ENCODE measurements at places on chromosomes 7 and 10.

- DNase-seq, result no peak
Observed at GRCh38 chr7:11811709-11812108, 20.3 kb downstream of the THSD7A start.

DNA sequence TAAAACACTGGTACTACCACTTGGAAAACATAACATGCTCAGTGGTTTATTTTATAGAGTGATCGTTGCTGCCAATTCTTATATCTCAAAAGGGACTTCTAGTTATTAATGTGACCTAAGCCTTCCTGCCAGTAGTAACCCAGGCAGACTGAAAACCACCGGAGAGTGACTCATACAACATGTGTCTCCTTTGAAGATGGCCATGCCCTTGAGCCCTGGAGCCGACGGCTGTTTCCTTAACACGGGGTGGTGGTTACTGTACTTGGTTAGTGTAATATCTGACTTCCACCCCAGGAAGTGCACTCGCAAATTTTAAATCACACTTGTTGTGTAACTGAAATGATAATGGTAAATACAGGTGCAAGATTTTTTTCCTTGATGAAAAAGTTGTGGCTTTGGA, 30.5 kb downstream of the JAKMIP3 start:
- DNase-seq, result no peak

DNA sequence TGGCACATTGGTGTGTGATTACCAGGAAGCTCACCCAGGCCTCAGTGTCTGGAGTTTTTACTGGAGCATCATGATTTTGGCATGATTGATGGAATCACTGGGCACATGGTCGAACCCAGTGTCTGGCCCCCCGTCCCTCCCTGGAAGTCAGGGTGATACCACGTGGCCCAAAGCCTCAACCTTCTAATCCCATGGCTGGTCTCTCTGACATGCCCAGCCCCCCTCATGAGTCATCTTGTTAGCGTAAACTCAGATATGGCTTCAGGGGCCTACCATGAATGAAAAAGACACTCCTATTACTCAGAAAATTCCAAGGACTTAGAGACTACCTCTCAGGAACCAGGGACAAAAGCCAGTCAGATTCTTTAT, 109.3 kb downstream of the GRK5 start:
- no peak for DNase-seq

DNA sequence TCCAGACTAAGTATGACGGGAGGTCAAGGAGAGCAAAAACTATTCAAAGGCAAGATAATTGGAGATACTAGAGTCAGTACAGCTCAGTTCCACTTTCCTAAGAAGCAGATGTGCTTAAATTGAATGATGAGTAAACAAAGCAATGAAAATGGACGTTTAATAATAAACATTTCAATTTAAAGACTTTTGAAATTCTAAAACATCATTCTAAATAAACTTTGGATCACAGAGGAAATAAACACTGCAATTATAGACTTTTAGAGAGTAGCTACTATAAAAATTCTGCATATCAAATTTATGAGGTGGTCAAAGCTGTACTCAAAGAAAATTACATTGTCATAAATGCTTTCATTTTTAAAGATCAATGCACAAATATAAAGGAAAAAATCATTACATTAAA, 418.3 kb downstream of the GPAM start:
- DNase-seq, result no peak

- no peak for DNase-seq
Observed at GRCh38 chr10:110901954-110902819, 16.8 kb downstream of the BBIP1 start.

- no peak for DNase-seq
Observed at GRCh38 chr10:76354212-76354738, 922.9 kb downstream of the LRMDA start.

- DNase-seq, result no peak
Observed at GRCh38 chr7:69246758-69247157, 351.5 kb upstream of the AUTS2 start.

DNA sequence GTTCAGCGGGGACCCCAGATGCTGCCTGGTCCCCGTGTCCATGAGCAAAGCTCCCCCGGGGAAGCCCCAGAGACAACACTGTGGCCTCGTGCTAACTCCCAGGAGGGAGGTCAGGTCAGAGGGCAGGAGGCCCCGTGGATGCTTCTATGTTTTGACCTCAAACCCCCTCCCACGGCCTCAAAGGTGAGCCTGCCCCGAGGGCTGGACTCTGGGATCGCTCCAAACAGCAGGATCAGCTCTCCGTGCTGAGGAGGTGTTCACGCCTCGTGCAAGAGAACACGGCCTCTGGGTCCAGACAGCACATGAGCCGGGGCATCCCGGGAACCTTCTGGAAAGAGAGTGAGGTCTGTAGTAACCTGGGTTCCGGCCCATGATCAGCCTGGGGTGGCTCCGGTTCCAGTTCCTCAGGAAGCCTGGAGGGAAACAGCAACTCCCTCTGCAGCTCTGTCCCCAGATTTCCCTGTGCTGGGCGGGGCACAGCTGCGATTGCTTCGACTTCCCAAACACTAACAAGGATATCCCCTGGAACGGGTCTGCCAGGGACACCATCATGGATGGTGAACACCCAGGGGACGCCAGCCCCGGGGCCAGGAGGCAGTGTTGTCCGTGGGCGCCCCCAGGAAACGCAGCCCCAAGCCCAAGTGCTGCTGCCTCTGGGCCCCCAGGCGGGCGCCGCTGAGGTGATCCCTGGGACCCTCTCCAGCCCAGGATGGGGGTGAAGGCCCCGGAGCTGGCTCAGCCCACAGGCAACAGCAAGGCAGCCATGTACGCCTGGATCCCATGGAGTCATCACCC, 18.0 kb upstream of the INPP5A start:
- no peak for DNase-seq

- DNase-seq, result no peak
Observed at GRCh38 chr7:33773053-33773452, 132.3 kb upstream of the BMPER start.

DNA sequence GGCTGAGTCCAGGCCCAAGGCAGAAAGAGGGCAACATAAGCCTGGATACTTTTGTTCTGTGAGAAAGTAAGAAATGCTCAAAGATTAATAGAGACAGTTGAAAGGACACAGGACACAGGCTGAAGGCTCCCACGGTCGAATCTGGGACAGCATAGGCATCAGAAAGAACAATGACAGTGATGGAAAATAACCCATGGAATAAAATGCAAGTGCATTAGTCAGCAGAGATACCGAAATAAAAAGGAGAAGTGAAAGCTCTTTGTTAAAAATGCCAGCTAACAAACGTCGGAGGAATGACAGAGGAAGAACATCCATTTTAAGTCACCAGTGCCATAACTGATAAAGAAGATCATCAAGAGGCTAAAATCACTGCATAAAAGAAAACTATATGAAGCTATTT, 19.6 kb upstream of the AGAP5 start:
- no peak for DNase-seq

GRCh38 chr10:67725567-67725966, 29.6 kb upstream of the CTNNA3 start:
- no peak for DNase-seq

- no peak for DNase-seq
Observed at GRCh38 chr7:109984729-109985128, 1106.2 kb upstream of the LRRN3 start.

GRCh38 chr7:153840861-153841260, 211.3 kb upstream of the DPP6 start:
- no peak for DNase-seq

- no peak for DNase-seq
Observed at GRCh38 chr7:149179241-149179640, 16.1 kb upstream of the ZNF282 start.

DNA sequence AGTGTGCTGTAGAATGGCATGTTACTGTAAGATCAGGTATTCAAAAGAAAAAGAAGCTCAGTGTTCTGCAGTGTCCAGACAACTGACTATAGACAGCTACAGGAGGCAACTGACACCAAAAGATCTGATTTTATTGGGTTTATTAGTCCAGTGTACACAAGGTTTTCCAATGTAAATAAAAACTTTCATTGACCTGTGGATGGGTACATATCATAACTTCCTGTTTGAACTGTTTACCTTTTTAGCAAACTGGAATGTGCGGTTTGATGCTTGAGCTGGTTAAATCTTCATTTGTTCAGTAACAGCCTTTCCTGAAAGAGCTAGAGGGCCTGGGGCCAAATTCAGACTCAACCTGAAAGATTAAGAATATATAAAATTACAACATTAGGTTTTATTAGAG, 172.6 kb upstream of the SP8 start:
- no peak for DNase-seq

GRCh38 chr7:133869556-133869955, 257.6 kb upstream of the LRGUK start:
- no peak for DNase-seq

DNA sequence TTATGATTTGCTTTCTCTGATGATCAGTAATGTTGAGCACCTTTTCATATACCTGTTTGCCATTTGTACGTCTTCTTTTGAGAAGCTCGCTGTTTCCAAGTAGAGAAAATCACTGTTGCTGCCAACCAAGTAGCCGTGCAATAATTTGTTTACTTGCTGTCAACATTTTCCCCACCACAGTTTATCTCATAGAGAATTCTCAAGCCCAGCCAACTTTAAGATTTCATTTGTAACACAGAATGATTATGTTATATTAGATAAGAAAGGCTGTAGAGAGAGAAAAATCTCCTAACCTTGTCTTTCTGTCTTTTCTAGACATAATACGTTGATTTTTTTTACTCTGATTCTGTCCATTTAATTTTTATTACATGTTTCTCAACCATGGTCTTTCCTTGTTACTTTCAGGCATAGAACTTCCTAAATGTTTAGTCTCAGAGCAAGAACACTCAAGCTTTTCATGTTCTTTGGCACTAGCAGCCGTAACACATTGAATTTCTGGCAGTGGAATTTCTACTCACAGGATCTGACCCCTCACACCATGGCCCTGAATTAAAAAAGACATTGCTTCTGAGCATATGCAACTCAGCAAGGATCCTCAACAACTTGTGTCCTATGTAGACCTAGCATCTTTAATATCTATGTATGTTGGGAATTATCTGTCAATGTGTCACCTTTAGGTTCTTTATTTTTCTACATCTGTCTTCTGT, 23.1 kb downstream of the RPA3 start:
- no peak for DNase-seq

DNA sequence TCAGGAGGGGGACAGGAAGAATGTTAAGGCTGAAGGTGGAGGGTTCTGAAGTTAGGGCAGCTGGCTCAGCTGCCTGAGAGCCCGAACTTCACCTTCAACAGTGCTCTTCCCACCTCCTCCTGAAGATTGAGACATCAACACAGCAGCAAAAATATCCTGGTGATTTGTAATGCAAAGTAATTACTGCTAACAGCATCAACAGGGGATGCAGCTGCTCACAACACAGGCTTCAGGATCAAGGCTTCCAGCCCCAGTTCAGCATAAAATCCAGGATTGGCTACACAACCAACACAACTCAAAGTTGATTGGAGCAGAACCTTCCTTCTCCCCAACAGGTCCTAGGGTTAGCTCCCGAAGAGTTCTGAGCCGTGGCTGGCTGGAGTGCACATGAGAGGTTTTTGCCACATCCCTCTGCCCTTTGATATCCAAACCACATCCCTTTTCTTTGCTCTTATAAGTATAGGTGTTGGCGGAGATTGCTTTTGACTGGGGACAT, 242.4 kb downstream of the KIAA1217 start:
- no peak for DNase-seq

DNA sequence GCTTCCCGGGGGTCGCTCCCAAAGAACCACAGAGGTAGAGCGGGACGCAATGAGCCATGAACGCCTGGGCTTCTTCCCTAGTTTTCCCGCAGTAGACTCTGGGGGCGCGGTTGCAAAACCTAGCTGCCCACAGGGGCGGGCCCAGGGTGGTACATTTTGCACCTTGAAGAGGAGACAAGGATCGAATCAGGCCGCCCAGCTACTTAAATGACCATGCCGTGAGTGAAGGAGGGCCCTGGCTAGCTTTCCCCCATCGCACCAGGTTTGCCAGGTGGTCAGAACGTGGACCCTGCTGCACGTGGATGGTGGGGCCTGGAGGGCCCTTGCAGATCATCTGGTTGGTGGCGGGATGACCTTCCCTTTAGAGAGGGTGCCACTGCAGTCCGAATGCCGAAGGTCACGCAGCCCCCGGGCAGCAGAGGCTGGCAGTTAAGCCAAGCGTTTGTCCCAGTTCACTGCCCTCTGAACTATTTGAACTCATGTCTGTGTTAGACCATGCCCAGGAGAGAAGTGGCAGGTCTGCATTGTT, 604 bp upstream of the SHTN1 start:
- no peak for DNase-seq

- no peak for DNase-seq
Observed at GRCh38 chr7:27929127-27929526, 189.2 kb downstream of the TAX1BP1 start.

DNA sequence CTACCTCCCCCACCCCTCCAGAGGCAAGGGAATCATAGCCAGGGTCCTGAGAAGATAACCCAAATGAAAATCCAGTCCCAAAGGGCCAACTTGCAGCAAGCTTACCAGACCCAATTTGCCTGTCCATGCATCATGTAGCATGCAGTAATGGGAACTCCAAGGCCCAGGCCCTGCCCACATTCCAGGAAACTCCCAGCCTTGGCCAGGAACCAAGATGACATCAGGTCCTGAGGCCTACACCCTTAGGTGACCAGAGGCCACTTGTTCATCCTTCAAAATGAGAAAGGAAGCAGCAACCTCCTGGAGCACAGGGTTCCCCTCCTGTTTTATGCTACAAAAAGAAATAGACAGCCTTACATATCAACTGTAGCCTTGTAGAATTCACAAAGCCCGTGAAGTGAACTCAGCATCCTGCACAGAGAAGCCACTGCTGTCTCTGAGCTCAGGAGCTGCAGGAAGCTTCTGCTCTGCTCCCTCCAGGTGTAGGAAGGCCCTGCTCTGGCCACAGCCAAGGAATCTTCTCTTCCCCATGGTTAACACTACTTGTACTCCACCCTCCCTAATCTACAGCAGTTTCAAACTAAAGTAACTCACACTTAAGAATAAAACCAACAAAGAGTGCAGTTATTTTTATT, 30.3 kb upstream of the GRB10 start:
- no peak for DNase-seq

DNA sequence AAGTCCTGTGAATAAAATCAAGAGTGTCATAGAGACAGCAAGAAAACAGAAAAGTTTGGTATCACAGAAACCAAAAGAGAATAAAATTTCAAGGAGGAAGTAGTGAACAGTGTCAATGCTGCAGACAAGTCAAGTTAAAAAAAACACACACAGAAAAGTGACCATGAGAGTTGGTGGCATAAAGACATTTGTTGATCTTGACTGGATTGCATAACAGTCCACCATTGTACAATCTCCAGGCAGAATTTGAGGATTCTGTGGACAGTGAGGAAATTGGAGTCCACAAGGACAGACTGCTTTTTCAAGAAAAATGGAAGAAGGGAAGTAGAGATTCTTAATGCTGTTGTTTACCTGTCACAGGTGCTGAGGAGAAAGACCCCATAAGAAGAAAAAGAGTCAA, 412.5 kb downstream of the PLXDC2 start:
- DNase-seq, result no peak

- DNase-seq, result no peak
Observed at GRCh38 chr10:51911723-51912122, 212.3 kb upstream of the CSTF2T start.

DNA sequence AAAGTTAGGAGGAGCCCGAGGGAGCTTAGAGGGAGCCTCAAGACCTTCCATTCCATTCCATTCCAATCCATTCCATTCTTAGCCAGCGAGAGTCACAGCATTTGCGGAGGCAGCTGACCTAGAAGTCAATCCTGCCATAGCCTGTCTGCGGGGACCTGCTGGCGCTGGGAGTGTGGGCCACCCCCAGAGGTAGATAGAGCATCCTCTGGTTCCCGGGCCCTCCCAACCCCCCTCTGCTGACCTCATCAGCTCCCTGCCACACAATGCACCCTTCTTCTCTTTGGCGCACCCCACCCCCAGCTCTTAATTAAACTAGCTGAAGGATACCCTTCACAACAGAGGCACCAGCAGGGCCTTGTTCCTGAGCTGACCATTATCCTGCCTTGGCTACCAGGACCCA, 152.5 kb upstream of the ZMIZ1 start:
- DNase-seq, result no peak

GRCh38 chr10:84348860-84349259, 20.5 kb downstream of the CCSER2 start:
- DNase-seq, result no peak
